ENCODE measurements at places on chromosomes 7 and 10. TPM values are rescaled to one million over a fixed set of nuclear protein-coding genes. Genes with fewer than 3 reads are reported as not detected.

DNA sequence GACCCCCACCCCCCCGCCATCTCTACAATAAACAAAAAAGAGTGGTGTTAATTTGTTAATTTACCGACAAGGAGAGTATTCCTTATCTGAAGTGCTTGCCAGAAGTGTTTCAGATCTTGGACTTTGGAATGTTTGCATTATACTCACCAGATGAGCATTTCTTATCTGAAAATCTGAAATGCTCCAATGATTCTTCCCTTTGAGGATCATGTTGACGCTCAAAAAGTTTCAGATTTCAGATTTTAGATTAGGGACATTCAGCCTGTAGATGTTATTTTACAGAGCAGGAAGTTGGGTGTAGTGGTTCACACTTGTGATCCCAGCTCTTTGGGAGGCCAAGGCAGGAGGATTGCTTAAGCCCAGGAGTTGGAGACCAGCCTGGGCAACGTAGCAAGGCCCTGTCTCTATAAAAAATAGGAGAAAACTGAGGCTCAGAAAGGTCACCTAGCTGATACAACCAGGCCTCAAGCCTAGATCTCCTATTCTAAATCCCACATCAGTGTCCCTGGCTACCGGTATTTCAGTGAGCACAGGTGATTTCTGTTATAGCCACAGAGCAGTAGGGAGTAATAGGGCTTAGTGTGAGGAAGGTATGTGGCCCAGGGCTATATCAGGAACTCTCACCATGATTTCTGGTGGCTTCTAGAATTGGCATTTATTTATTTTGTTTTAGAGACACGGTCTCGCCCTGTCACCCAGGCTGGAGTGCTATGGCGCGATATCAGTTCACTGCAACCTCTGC lies 35.4 kb downstream of the TMEM120A start:
- peaks cover 38% of the 10 kb centered on the region for H3K36me3 ChIP-seq
- peak overlapping the region; percentile 55 for H3K27ac ChIP-seq
- DNase-seq: peak; percentile 22
- H3K4me3 ChIP-seq: no peak overlapping the region

Gene AOC1
- total RNA-seq: not detected

Gene TMEM196
- total RNA-seq: not detected

- H3K4me1 ChIP-seq: peaks cover 15% of the 10 kb centered on the region
- peaks cover 10% of the 10 kb centered on the region for H3K27me3 ChIP-seq
- H3K36me3 ChIP-seq: peaks cover 39% of the 10 kb centered on the region
- peak; percentile 64 for DNase-seq
Measured at GRCh38 chr10:103605359-103606096, 112.0 kb downstream of the NEURL1 start.

Gene NAMPT
- 48.6 TPM for total RNA-seq

- H3K36me3 ChIP-seq: no peaks in the 10 kb centered on the region
- no peak for DNase-seq
- H3K27me3 ChIP-seq: no peaks in the 10 kb centered on the region
- H3K27ac ChIP-seq: no peak overlapping the region
Measured at GRCh38 chr7:146926841-146927240, 810.2 kb downstream of the CNTNAP2 start.

- no peak overlapping the region for H3K4me3 ChIP-seq
- no peaks in the 10 kb centered on the region for H3K36me3 ChIP-seq
- H3K27me3 ChIP-seq: no peaks in the 10 kb centered on the region
- H3K4me1 ChIP-seq: no peaks in the 10 kb centered on the region
- DNase-seq: no peak
Measured at GRCh38 chr7:14583518-14583917, 319.0 kb downstream of the DGKB start.

DNA sequence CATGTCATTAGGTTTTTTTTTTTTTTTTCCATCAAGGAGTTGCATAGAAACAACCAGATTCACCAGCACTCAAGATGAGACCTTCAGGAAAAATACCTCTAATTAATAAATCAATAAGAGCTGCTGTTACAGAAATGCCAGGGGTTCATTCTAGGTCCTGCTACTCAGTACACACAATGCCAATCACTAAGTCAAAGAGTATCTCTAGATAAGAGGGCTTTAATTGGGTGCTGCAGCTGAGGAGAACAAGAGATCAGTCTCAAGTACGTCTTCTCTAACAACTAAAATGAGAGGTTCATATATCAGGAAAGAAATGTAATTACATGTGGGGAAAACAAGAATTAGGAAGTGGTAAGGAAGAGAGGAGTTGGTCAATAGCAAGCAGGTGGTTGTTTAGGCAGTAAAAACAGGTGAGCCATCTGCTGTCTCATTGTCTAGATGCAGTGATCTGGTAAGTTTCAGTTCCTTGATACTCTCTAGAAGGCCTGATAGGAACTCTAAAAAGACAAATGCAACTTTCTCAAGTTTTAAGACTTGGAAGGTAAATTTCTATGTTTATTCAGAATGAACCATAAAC lies 272.9 kb upstream of the ZWINT start:
- no peaks in the 10 kb centered on the region for H3K4me1 ChIP-seq
- no peaks in the 10 kb centered on the region for H3K27me3 ChIP-seq
- no peak for DNase-seq
- H3K36me3 ChIP-seq: no peaks in the 10 kb centered on the region
- H3K27ac ChIP-seq: no peak overlapping the region
- no peak overlapping the region for H3K4me3 ChIP-seq

DNA sequence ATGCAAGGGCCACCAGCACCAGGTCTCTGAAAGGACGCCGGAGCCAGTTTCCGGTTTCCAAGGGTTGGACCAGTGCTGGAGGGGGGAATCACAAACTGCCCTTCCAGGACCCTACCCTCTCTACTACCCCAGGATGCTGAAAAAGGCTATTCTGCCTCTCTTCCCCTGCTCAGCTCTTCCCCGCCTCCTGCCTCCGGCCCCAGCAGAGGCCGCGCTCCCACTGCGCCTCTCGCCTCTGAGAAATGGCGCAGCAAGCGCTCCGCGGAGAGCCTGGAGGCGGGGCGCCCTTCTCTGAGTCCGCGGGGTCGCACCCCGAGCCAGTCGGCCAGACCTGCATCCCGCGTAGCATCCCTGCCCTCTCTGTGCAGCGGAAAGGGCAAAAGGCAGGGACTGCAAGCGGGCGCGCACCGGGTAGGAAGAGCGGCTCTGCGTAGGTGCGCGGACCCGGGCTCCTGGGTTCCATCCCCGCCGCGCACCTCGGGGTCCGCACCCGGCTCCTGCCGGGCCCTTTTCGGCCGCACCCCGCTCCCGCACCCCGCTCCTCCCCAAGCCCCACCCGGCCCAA lies 476 bp upstream of the RET start:
- H3K4me1 ChIP-seq: no peaks in the 10 kb centered on the region
- no peak overlapping the region for H3K4me3 ChIP-seq
- no peaks in the 10 kb centered on the region for H3K36me3 ChIP-seq
- peaks cover 31% of the 10 kb centered on the region for H3K27me3 ChIP-seq
- no peak overlapping the region for H3K27ac ChIP-seq
- no peak for DNase-seq

- peaks cover 5% of the 10 kb centered on the region for H3K27me3 ChIP-seq
- H3K4me1 ChIP-seq: peaks cover 62% of the 10 kb centered on the region
- H3K36me3 ChIP-seq: peaks cover 11% of the 10 kb centered on the region
- H3K27ac ChIP-seq: no peak overlapping the region
- H3K4me3 ChIP-seq: no peak overlapping the region
Measured at GRCh38 chr10:63261496-63261895, 128.4 kb downstream of the NRBF2 start.

GRCh38 chr10:31929261-31930022 lies 811 bp upstream of the ARHGAP12 start:
- no peak for DNase-seq
- H3K4me3 ChIP-seq: peak overlapping the region; percentile 92
- no peaks in the 10 kb centered on the region for H3K27me3 ChIP-seq

Gene CHN2
- not detected for total RNA-seq

Gene STEAP1
- 18.1 TPM for total RNA-seq

- peaks cover 28% of the 10 kb centered on the region for H3K4me1 ChIP-seq
- H3K27me3 ChIP-seq: no peaks in the 10 kb centered on the region
- DNase-seq: no peak
- no peak overlapping the region for H3K4me3 ChIP-seq
- no peak overlapping the region for H3K27ac ChIP-seq
Measured at GRCh38 chr7:143419880-143420279, 11.2 kb upstream of the EPHA1 start.

- peaks cover 2% of the 10 kb centered on the region for H3K27me3 ChIP-seq
- no peak overlapping the region for H3K4me3 ChIP-seq
- H3K36me3 ChIP-seq: peaks cover 1% of the 10 kb centered on the region
Measured at GRCh38 chr10:69315610-69316312, 37.5 kb downstream of the HK1 start.

DNA sequence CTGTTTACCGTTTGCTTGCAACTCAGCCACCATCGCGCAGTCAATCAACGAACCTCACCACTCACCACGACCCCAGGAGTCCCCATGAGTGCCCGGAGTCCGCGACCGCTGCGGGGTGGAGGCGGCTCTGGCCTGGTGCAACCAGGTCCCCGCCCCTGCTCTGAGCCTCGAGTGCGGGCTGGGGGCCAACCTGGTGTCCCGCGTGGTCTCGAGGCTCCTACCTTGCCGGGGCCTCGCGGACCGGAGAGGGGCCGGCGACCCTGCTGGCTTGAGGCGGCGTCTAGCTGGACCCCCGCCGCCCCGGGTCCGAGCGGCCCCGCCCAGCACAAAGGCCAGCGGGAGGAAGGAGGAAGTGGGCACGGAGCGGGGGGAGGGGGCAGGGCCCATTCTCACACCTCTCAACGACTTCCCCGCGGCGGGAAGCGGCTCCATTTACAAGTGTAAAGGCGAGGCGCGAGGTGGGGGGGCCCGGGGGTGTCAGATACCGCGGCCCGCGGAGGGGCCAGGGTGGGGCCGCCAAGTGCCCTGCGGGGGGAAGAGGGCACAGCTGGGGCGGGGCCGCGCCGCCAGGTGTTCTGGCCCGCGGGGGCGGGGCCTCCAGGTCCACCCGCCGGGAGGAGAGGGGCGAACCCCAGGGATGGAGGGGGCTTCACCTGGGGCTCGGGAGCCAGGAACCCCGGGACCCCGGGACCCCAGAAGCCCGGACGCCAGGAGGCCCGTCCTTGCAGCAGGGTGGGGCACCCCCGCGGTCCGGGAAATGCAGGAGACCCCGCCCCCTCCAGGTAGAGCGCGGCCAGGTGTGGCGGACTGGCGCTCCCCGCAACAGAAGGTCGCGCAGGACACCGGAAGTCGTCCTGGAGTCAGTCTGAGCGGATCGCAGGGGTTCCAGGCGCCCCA lies 8.6 kb downstream of the CTBP2 start:
- H3K27me3 ChIP-seq: peaks cover 2% of the 10 kb centered on the region
- DNase-seq: no peak
- H3K4me1 ChIP-seq: peaks cover 90% of the 10 kb centered on the region
- no peak overlapping the region for H3K4me3 ChIP-seq
- H3K27ac ChIP-seq: peak overlapping the region; percentile 88
- peaks cover 25% of the 10 kb centered on the region for H3K36me3 ChIP-seq

DNA sequence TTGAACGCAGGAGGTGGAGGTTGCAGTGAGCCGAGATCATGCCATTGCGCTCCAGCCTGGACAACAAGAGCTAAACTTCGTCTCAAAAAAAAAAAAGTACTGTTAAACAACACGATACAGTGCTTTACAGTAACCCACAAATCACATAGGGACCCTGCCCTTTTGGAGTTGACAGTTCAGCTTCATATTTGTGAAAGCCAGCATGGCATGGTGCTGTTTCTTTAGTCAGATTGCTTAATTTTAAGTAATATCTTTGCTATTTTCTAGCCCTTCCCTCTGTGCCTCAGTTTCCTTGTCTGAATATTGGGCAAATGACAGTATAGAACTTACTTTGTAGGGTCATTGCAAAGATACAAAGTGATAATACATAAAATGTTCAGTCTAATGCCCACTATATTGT lies 4.9 kb downstream of the CDC123 start:
- H3K36me3 ChIP-seq: peaks cover 41% of the 10 kb centered on the region
- H3K27me3 ChIP-seq: no peaks in the 10 kb centered on the region
- no peak overlapping the region for H3K4me3 ChIP-seq
- H3K4me1 ChIP-seq: peaks cover 30% of the 10 kb centered on the region

Gene OPN1SW
- not detected for total RNA-seq

DNA sequence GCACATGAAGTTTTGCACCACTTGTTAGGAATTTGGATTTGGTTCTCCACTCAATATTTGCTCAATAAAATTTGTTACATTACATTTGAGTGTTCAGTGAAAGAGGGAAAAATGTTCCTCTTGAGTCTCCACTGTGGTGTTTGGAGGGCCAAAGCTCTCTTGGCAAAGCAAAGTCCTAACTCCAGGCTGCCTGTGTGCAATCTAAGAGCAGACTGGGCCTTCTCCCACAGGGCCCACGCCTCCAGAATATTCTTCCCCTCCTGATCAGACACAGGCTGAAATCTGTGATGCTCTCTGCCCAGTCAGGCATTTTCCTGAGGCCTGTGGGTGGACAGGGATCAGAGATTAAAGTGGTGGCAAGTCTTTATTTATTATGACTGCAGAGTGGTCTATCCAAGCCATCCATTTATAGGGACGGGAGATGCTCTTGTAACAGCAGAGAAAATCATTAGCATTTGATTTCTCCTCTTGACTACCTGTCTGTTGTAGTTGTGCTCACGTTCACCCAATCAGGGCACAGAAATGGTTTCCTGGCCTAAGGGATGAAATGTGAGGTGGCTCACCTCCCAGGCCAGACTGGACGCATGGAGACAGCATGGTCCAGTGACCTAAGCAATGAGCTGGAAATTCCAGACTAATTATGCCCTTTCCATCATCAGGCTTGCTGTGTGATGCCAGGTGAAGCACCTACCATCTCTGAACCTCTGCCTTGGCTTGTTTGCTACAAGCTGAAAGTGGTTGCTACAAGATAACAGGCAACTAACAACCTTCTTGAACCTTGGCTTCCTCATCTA lies 147.1 kb upstream of the NRBF2 start:
- peaks cover 6% of the 10 kb centered on the region for H3K27me3 ChIP-seq
- H3K27ac ChIP-seq: no peak overlapping the region
- H3K36me3 ChIP-seq: no peaks in the 10 kb centered on the region

Gene TMEM139
- not detected for total RNA-seq

DNA sequence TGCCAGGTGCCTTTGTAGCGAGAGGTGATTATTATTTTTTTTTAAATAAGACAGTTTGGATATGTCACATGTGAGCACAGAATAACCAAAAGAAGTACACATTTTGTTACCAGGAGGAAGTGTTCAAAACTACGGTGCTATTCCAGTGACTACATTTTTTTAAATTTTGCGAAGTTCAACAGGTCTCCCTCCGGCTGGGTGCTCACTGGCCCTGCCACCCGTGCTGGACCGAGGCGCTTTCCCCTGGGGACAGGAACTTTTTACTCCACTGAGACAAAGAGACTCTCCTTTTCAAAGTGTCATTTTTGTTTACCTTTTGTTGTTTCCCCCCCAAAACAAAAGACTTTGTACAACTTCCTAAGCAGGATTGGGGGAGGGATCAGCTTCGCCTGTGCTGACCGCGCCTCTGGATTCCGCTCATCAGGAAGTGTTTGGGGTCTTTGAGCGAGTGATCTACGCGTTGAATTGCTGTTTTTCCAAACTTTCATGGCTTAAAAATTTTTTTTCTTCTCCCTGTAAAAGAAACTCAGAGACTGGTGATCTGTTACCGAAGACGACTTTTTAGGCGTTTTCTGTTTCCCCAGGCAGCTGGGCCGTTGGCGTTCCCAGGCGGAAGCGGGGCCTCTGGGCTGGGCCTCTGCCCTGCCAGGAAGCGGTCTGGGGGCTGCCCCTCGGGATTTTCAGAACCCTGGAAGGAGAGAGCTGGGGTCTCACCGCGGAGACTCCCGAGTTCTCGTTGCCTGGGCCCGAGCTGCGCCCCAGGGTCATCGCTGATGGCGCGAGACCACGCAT lies 7.2 kb downstream of the EN2 start:
- H3K4me1 ChIP-seq: no peaks in the 10 kb centered on the region
- H3K4me3 ChIP-seq: no peak overlapping the region
- peaks cover 75% of the 10 kb centered on the region for H3K27me3 ChIP-seq
- H3K27ac ChIP-seq: no peak overlapping the region
